Stimulated activated CD8-positive, alpha-beta memory T cell treated with anti-CD3 and anti-CD28 coated beads, Interleukin-2, amount 100 ng/mL, for 1 hour (primary cell): ENCODE measurements at places on chromosomes 2 and 18.

- no peak for DNase-seq
Observed at GRCh38 chr2:11385216-11385615, 40.8 kb upstream of the ROCK2 start.

DNA sequence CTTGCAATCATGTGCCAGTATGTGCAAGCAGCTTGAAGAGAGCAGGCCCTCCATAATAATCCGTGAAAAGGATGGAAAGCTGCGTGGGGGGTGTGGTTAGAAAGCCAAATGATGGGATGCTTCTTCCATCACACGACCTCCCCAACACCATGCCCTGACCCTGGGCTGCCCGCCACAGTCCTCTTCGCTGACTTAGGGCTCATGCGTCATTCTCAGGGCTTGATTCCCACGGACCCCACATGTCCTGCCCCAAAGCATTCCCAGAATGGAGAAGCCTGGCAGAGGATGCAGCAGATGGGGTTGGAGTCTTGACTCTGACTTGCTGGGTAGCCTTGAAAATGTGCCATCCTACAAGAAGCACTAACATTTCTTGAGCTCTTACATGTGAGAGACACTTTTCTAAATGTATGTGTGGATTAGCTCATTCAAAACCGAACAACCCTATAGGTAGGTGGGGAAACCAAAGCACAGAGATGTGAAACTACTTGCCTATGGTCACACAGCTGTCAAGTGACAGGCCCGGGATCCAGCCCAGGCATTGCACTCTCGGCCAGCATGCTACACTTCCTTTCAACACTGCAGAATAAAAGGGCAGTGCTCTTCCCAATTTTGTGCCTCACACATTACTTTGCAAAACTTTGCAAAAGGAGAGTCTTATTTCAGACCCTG, 3.7 kb downstream of the TNS1 start:
- DNase-seq = no peak

DNA sequence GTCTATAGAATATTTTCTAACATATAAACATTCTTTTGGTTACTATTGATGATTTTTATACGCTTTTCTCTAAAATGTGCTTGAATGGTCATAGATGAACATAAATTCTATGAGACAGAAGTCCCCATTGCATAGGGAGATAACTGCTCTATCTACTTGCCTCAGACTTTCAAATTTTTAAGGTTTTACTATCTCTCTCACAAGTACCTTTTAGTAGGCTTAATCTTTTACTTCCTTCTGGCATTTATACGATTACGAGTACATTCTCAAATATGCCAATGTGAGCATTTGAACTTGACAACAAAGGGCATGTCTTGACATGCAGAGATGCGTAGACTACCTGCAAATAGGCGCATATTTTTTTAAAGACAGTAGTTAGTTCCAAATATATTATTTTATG, 935.9 kb upstream of the LRATD1 start:
- no peak for DNase-seq

DNA sequence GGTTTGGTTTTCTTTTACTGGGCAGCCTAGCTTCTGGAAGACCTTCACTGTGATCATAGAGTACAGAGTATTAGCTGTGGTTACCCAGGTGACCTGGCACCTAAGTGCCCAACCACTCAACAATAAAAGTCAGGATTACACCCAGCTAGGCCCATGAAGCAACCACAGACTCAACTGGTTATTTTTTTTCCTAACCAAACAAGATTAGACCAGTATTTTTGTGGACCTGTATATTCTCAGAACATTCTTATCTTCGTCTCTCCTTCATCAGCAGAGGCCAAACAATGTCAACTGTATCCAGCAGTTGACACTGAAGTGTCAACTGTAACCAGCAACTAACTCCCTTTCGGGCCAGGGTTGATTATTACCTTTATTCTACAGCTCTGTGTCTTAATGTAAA, 289.2 kb upstream of the SLC39A10 start:
- no peak for DNase-seq

- DNase-seq = no peak
Observed at GRCh38 chr2:91442246-91442905, 2750.9 kb downstream of the RPIA start.

DNA sequence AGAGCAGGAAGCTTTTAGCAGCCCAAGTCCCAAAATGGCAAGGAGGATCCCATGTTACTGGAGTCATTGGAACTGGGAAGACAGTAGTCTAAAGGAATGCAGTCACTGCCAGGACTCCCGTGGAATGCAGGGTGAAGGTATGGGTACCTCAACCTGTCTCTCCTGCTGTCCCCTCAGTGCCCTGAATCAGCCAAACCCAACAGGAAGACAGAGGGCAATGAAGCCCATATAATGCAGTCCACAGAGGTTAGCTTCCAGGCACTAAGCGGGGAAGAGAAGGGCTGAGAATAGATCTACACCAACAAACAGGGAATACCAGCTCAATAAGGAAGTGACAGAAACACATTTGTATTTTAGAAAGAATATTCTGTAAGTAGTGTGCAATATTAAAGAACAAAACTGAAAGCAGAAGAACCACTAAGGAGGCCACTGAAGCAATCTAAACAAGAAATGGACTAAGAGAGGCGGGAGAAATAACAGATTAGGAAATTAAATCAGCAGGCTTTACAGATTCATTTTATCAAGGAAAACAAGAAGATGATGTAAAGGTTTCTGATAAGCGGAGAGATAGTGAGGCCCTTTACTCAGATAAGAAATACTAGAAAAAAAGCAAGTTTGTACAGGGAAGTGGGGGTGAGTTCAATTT, 8.3 kb downstream of the NEMP2 start:
- DNase-seq = no peak
